Stimulated activated CD4-positive, alpha-beta T cell treated with anti-CD3 and anti-CD28 coated beads, Interleukin-1b, Interleukin-23, amount 100 ng/mL, for 24 hours (primary cell): ENCODE measurements at places on chromosomes 16 and 17.

GRCh38 chr17:38507436-38507835, 79.2 kb downstream of the ARHGAP23 start:
- DNase-seq: no peak

DNA sequence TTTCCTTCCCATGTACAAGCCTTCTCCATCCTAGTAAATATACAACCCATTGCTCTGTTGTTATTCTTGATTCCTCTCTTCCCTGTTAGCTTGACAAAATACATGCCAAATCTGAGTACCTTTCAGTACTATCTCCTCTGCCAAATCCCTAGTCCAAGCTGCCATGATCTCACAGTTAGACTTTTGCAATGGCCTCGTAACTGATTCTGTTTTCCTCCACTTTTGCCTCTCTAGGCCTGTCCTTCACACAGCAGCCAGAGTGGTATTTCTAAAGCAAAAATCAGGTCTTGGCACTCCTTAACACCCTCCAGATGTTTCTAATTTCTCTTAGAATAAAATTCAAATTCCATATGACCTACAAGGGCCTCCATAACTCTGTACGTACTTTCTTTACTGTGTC, 153.0 kb upstream of the RBL2 start:
- no peak for DNase-seq

GRCh38 chr17:2338315-2338657, 985 bp downstream of the SGSM2 start:
- DNase-seq: no peak

DNA sequence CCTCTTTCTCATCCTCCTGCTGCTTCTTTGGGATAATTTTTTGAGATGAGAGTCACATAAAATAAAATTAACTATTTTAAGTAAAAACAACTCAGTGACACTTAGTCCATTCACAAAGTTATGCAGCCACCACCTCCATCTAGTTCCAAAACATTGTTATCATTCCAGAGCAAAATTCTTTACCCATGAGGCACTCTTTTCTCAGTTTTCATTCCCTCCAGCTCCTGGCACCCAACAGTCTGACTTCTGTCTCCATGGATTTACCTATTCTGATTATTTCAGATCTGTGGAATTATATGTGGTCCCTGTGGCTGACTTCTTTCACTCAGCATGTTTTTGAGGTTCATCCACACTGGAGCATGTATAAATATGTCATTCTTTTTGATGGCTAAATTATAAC, 239.9 kb upstream of the DYNLRB2 start:
- DNase-seq: no peak

DNA sequence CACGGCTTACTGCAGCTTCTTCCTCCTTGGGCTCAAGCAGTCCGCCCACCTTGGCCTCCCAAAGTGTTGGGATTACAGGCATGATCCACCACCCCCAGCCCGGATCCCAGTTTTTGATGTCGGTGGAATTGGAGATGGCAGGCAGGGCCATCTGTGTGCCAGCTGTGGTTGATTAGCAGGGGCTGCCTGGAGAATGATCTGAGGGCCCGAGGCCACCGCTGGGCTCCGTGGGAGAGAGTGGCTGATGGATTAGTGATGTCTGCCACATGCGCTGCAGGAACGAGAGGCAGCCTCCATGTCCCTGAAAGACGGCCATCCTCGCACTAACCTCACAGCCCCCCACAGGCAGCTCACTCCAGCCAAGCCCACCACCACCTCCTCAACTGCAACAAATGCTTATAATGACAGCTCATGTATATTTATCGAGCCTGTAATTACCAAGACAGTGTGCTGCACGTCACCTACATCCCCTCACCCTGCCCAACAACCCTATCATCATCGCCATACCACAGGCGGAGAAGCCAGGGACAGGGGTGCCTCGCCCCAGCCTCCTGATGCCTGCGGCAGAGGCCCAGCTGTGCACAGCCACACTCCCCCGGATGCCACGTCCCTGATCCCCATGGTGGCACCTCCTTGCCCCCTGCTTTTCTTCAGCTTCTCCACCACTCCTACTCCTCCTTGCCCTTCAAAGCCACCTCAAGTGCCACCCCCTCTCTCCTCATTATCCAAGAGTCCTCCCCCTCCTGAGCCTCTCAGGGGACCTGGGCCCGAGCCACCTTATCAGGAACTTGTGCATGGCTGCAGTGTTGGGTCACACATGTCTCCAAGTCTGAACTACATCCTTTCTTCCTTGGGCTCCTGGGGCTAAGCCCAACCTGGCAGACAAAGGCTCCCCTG, 33.2 kb downstream of the ACTG1 start:
- no peak for DNase-seq

DNA sequence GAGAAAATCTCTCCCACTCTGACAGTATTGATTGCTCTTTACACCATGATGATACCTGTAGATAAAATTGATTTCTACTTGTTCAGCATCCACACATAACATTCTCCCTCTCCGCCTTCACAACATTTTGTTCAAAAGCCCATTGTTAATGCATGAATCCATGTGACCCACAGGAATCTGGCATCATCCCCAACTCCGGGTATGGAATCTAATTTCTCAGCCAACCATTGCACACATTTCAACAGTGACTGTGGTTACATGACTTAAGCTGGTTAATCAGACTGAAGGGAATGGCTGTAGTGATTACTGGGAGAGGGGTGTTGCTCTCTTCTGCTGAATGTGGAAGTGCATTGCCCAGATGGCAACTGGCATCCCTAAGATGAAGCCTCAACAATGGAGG, 161.4 kb upstream of the C16orf82 start:
- no peak for DNase-seq
